GF-D8 (cell line): ENCODE measurements at places on chromosomes 3 and 15.

- no peak for DNase-seq
These were observed 61.3 kb downstream of the NSMCE3 start for GRCh38 chr15:29208352-29208751.

DNA sequence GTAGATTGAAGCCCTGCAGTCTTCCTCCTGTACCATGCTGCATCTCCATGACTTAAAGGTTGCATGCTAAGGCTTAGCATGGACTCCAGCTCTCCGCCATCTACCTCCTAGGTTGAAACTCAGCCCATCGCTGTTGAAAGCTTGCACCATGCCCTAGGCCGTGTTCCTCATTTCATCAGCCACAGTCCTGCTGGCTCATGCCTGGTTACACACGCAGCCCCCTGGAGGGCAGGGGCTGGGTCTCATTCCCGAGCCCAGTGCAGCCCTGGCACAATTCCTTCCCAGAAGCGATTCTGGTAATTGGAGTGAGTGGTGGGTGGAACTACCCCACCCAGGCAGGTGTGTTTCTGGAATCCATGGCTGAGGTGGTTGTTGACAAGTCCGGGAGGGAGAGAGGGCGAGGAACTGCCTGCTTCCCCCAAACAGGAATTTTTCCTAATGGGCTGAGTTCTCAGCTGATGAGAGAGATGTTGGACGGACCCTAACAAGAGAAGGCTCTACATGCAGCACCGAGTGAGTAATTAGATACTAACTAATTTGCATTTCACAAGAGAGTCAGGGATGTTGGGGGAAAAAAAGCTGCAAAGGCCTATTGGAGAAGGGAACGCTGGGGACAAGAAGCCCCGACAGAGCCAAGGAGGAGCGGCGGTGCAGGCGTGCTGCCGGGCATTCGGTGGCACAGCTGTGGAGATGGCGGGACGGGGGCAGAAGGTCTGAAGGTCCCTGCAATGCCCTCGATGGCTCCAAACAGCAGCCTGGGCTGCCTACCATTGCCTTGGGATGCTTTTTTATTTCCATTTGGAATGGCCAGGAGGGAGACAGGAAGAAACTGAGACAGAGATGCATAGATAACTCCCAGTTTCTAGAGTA lies 92.3 kb upstream of the TLE3 start:
- no peak for DNase-seq

DNA sequence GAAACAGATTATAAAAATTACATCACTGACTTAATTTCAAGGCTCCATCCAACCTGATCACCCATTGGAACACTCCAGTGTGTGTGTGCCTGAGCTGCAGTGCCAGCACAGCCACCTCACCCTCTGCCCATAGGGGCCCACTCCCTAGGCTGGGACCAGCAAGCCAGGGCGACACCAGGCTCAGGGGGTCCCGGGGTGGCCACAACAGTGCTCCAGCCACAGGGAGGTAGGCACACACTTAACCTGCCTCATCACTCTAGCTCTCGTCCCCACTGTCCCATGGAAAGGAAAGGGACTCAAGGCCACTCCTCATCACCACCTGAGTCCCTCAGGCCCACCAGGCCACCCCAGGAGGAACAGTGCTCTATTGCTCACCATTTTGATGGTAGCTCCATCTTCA lies 24.9 kb downstream of the ZXDC start:
- DNase-seq, result no peak

DNA sequence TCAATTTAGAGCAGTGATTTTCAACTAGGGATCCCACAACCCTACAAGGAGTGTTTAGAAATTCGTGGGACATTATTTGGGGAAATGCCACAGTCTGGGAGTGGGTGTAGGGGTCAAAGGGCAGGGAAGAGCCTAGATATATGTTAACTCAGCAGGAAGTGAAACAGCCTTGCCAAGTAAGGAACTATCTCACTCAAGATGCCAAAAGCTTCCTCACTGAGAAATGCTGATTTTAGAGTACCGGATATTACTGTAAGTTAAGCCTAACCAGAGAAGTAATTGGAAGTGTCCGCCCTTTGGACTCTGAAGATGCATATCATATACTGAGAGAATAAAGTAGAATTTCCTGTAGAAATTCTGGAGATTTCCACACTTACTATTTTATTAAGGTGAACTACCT lies 158.6 kb downstream of the BBX start:
- DNase-seq, result no peak

DNA sequence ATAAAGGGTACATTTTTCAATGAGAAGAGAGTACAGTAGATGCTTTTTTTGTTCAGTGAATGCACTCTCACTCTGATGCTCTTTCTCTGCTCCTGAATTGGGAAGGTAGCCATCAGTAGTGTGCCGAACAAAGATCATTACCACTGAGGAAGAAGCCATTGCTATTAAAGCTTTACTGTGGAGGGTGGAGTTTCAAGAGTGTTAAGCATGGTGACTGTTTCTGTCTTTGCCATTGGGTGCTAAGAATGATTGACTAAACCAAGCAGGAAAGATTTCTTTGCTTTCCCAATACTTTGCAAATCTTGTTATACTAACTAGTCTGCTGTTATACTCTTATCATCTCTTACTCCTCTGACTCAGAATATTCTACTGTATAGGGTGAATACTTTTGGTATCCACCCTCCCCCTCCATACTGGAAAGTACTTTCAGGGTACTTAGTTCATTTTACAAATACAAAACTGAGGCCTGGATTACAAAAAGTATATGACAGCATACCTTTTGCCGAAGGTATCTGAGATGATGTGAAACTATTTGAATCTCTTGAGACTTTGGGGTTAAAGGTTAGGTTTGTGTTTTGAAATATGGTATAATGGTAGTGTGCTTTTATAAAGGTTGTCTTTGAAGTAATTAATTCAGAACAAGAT lies 1.7 kb downstream of the RAB11A start:
- no peak for DNase-seq

GRCh38 chr3:193942516-193943055 lies 193.4 kb upstream of the HES1 start:
- no peak for DNase-seq

DNA sequence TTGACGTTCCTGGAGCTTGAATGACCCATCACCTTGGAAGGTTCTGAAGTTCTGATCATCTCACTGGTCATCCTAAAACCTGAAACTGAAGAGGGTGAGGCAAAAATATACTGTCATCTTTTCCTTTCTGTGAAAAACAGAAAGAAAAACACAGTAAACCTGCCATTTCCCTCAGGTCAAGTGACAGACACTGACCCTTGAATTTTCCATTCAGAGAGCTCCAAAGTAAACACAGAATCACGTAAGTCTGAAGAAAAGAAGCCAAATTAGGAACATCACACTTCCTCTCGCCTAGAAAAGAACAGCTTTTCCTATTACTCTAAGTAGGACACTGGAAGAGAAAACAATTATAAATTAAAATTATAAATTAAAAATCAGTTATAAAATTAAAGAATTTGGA lies 78.7 kb upstream of the TGFBR2 start:
- DNase-seq, result no peak

DNA sequence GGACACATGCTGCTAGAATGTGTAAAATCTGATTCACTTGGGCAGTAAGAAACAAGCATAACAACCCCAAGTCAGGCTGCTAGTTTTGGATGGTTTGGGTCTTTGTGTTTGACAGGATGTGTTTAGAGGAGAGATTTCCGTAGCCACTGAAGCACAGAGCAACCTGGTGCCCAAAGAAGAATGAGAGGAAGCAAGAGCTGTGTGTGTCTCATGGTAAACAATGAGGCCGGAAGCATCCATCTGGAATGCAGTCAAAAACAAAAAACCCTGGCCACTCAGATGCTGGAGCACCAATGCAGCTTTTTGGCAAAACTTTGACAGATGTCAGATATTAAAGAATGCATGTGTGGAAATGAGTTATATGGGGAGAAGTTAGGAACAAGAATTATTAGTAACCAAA lies 39.4 kb upstream of the SNRK start:
- no peak for DNase-seq
